ENCODE measurements at places on chromosomes 16 and 17.
A peak's percentile ranks its signal among the peaks of the same experiment; 100 is the strongest.

GRCh38 chr17:50201276-50201854 is at the start of gene COL1A1:
Gene COL1A1 (minus strand): TSS chr17:50201631. CDS start chr17:50201513, 118 bp downstream.
- peak; percentile 74 for DNase-seq

GRCh38 chr17:70642059-70642458 is 472.7 kb downstream of the KCNJ2 start:
- no peak for DNase-seq

- DNase-seq = no peak
Observed at GRCh38 chr16:28602529-28602928, 5.7 kb upstream of the SULT1A2 start.

DNA sequence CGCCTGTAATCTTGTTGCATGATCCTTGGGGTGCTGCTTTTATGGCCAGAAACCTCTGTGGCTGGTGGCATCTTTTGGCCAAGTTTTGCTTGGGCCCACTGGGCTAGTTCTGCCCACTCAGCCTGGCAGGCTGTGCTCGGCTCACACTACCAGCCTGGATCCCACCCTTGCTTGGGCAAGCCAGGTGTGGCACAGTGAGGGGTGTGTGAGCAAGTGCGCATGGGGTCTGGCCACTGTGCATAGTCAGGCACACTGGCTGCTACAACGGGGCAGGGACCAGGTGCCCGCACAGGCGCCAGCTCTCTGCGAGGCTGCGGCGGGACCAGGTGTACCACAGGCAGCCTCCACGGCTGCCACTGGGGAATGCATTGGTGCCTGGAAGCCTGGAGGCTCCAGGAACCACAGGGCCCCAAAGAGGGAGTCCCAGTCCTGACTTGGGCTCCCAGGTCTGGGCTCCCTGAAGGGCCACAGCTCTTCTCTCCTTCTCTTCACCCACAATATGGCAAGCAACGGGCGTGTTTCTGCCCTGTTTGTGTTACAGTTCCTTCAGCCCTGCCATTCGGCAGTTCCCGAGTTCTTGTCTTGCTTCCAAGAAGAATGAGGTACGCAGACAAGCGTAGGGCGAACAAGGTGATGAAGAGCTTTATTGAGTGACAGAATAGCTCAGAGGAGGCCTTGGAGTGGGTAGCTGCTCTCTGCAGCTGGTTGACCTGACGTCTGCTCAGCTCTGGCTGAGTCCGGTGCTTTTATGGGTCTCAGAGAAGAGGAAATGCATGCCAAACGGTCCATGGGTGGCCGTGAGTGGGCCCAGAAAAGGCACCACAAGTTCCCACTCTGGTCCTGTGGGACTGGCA is 26.7 kb upstream of the PRM1 start:
- no peak for DNase-seq

DNA sequence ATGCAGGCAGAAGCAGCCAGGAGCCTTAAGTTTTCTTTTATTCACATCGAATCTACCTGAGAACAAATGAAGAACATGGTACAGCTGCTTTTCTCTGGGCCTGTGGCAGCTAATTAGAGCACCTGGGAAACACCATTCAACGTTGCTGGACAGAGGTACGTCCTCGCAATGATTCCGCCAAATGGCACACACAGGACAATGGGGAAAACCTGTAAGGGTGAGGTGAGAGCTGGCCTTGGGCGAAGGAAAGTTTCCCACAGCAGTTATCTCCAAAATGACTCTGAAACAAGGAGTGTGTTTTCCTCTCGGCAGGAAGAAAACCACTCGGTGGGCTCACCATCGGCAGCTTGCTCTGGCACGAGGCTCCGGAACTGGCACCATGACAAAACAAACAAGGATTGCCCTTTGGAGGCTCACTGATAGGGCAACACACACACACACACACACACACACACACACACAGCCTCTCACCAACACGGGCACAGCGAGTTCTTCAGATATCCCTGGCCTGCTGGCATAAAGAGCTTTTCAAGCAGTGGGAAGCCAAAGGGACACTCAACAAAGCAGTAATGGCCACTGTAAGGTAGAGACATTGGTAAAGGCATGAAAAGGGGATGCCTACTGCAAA is 73.7 kb downstream of the ZFHX3 start:
- no peak for DNase-seq

- peak; percentile 39 for DNase-seq
Observed at GRCh38 chr17:16939606-16940115, 32.3 kb downstream of the TNFRSF13B start.

GRCh38 chr16:29877266-29877961 is 14.4 kb upstream of the CDIPT start:
- DNase-seq = peak; percentile 100

GRCh38 chr17:58019039-58019438 is 12.0 kb upstream of the SRSF1 start:
- DNase-seq = no peak

DNA sequence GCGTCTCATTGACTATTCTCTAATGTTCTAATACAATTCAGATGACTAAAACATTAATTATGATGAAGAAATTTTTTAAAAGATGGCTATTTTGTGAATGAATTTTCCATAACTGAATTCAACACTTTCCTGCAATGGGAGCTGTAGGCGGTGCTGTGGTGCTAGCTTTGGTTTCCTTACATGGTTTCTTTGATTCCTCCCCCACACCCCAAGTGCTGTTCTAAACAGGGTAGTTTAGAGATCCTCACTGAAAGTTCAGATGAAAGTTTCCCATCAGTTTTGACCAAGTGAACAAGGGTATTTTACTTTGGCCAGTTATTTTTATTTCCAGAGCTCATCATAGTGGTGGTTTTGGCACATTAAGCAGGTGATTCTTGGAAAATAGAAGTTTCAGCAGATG is 26.0 kb upstream of the MRC2 start:
- no peak for DNase-seq

- DNase-seq = no peak
Observed at GRCh38 chr16:27474921-27475320, 72.9 kb downstream of the IL21R start.

DNA sequence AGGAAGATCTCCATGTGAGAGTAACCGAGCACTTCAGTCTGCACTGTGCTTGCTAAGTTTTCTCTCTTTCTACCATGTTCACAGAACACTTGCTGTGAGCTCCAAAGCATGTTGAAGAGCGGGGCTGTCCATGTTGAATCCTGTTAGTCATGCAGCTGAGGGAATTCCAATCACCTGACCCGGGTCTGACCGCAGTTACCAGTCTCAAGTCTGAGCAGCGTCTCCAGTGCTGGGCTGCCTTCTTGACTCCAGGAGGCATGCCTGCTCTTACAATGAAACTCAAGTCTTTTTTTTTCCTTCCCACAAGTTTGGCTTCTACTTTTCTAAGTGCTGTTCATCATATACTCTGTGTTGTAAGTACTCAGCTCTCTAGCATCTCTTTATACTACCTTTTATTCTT is 44.3 kb downstream of the HOXB1 start:
- no peak for DNase-seq

GRCh38 chr17:75345514-75346167 is 56.4 kb upstream of the SLC25A19 start:
- peak; percentile 63 for DNase-seq

DNA sequence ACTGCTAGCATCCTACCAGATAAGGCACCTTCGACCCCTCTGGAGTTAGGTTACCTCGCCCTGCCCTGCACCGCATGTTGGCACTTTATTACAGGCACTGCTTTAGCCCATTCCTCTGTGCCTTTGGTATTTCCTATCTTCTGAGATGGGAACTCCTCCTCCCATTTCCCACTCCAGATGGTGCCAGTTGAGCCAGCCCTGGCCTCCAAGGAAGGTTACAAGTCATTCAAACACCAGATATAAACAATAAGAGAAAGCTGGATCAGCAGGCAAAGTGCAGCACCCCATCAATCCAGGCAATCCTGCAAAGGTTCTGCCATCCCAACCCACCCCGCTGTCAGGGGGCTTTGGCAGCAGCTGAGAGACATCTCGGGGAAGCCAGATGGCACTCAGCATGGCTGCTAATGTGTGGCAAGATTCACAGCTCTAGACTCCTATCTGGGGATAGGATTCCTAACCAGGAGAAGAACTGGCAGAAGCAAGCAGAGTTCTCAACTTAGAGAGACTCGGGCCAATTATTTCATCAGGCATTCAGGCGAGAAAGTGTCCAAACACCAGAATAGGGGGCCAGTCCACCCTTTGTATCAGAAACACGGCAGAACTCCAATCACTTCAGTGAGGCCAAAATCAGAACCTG is 113.0 kb downstream of the COPRS start:
- no peak for DNase-seq

GRCh38 chr17:79495665-79496064 is 115.2 kb downstream of the RBFOX3 start:
- no peak for DNase-seq

GRCh38 chr17:32277284-32277683 is 11.7 kb downstream of the RHBDL3 start:
- peak; percentile 79 for DNase-seq

DNA sequence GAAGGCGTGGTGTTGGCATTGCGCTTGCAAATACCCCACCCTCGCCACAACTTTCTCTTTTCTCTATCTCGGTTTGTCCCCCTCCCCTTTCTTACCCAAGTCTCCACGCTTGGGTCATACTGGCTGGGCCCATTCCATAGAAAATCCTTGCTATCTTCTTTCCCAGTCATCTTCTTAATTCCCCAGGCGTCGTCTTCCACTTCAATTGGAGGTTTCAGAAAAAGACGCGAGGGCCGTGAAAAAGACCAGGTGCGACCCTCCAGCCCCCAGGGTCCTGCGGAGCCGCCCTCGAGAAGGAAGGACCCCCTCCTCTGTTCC is 8.3 kb downstream of the IRX5 start:
- no peak for DNase-seq

- no peak for DNase-seq
Observed at GRCh38 chr17:17852930-17853329, 16.1 kb upstream of the SREBF1 start.

- no peak for DNase-seq
Observed at GRCh38 chr17:19744492-19744891, 3.6 kb downstream of the ALDH3A1 start.

DNA sequence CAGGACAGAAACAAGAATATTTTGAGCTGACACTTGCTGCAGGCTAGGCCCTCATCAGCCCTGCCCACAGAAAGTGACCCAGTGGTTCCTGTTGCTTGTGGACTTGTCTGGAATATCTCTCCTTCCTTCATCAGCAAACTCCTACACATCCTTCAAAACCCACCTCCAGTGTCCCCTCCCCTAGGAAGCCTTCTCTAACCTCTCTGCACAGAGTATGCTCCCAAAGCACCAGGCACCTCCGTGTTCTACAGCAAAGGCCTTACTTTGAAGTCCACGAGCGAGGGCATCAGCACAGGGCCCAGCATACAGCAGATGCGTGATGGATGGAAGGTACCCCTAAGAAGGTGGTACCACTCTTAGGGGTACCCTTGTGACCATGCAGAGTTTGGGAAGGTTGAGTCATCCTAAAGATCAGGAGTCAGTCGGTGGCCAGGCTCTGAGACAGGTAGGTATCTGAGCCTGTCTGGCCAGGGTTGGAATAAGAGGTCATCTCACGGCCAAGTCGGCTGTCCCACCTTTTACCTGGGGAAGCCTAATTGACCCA is 2.0 kb downstream of the CCDC102A start:
- peak; percentile 18 for DNase-seq

All from H9 (cell line).